ENCODE measurements at places on chromosomes 3 and 15. TPM values are rescaled to one million over a fixed set of nuclear protein-coding genes. Genes with fewer than 3 reads are reported as not detected.

- no peak for DNase-seq
- H3K27ac ChIP-seq: no peak overlapping the region
- H3K27me3 ChIP-seq: no peaks in the 10 kb centered on the region
- no peak overlapping the region for H3K4me3 ChIP-seq
- no peaks in the 10 kb centered on the region for H3K4me1 ChIP-seq
These were observed 66.5 kb downstream of the LEKR1 start for GRCh38 chr3:156892701-156893100.

DNA sequence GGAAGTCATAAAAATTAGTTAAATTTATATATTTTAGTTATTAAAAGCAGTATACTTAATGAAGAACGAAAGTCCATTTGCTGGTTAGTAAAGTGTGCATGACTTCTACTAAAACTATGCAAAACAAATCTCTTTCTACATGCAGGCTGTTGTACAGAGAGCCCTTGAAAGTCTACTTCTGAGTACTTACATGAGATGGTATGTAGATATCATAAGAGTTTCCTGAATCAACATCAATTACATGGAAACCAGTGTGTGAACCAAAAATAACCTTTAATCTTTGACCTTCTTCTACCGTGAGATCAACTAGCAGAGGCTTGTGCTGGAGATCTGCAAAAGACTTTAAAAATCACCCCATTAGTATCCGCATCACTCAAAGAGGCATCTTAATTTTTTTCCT lies 42.1 kb upstream of the SLC2A2 start:
- no peak for DNase-seq
- H3K4me3 ChIP-seq: no peak overlapping the region
- no peak overlapping the region for H3K27ac ChIP-seq
- no peaks in the 10 kb centered on the region for H3K4me1 ChIP-seq

- no peak overlapping the region for H3K4me3 ChIP-seq
- H3K4me1 ChIP-seq: no peaks in the 10 kb centered on the region
- H3K36me3 ChIP-seq: no peaks in the 10 kb centered on the region
- H3K27me3 ChIP-seq: no peaks in the 10 kb centered on the region
- no peak overlapping the region for H3K27ac ChIP-seq
These were observed 36.6 kb upstream of the SH3GL3 start for GRCh38 chr15:83410532-83410931.

DNA sequence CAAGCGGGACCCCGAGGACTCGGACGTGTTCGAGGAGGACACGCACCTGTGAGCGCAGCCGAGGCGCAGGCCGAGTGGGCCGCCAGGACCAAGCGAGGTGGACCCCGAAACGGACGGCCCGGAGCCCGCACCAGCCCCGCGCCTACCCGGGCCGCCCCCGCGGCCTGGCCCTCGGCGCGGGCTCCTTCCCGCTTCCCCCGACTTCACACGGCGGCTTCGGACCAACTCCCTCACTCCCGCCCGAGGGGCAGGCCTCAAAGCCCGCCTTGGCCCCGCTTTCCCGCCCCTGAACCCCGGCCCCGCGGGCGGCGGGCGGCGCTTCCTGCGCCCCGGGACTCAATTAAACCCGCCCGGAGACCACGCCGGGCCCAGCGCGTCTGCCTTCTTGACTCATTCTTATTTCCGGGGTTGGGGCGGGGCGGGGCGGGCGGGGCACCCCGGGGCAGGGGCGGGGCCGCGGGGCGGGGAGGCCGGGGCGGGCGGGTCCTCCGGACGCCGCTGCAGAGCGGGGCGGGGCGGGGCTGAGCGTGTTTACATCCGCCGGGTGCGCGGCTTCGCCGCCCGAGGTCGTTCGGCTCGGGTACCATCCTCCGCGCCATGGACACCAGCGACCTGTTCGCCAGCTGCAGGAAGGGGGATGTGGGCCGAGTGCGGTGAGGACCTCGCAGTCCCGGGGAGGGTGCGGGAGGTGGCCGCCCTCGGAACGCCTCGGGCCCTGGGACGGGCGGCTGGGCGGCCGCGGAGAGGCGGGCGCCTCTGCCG lies at the start of gene ABTB1:
Gene ABTB1, plus strand, starts transcription at position 524 of the 762 bp plus-strand sequence. Its CDS starts 74 bp downstream, at position 598.
- H3K4me3 ChIP-seq: peak within 1 kb of the TSS; percentile 80
- peak within 1 kb of the TSS; percentile 86 for H3K27ac ChIP-seq
- no peaks in the 10 kb centered on the region for H3K27me3 ChIP-seq
- H3K4me1 ChIP-seq: peaks cover 31% of the 10 kb centered on the region

GRCh38 chr3:149895339-149895738 lies 75.4 kb downstream of the PFN2 start:
- DNase-seq: no peak
- no peaks in the 10 kb centered on the region for H3K27me3 ChIP-seq
- H3K27ac ChIP-seq: no peak overlapping the region
- no peak overlapping the region for H3K4me3 ChIP-seq
- H3K36me3 ChIP-seq: peaks cover 4% of the 10 kb centered on the region

GRCh38 chr3:42498791-42499477 lies 3.5 kb upstream of the VIPR1 start:
- peaks cover 25% of the 10 kb centered on the region for H3K4me1 ChIP-seq
- H3K27me3 ChIP-seq: peaks cover 9% of the 10 kb centered on the region
- H3K36me3 ChIP-seq: no peaks in the 10 kb centered on the region
- DNase-seq: no peak
- no peak overlapping the region for H3K27ac ChIP-seq

DNA sequence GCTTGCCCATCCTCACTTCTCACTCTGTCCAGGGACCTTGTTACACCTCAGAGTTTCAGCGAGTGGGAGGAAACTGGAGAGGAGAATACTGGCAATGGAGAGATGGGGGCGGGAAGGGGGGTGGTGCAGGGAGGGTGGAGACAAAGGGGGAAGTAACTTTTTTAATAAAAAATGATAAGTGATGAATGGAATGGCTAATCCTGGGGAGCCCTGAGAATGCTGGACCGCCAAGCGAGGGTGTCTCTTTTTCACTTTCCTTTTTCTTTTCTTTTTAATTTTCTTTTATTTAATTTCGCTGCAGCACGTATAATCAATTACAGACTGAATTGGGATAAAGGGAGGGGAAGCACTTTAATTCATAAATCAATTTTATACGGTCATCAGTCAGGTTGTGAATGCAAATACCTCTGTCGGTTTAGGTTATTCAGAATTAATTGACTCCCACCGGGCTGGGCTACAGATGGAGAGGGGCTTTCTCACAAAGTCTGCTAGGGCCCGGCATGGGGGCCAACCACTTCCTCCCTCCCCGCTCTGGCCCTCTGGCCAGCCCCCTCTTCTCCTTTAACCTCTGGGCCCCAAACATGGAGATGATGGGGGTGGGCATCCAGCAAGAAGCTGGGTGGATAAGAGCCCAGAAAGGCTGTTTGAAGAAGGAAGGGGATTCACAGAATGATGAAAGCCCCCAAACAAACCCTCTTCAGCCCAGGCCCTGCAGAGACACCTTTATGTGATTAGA lies 106.8 kb upstream of the BOC start:
- no peak overlapping the region for H3K4me3 ChIP-seq
- H3K36me3 ChIP-seq: no peaks in the 10 kb centered on the region
- H3K27me3 ChIP-seq: no peaks in the 10 kb centered on the region
- H3K4me1 ChIP-seq: no peaks in the 10 kb centered on the region
- DNase-seq: no peak
- no peak overlapping the region for H3K27ac ChIP-seq

GRCh38 chr3:52370531-52370930 lies 54.4 kb downstream of the DNAH1 start:
- peaks cover 5% of the 10 kb centered on the region for H3K4me1 ChIP-seq
- DNase-seq: no peak
- H3K36me3 ChIP-seq: peaks cover 13% of the 10 kb centered on the region
- H3K4me3 ChIP-seq: no peak overlapping the region
- H3K27ac ChIP-seq: no peak overlapping the region

- H3K27ac ChIP-seq: no peak overlapping the region
- no peak overlapping the region for H3K4me3 ChIP-seq
- no peaks in the 10 kb centered on the region for H3K36me3 ChIP-seq
- no peaks in the 10 kb centered on the region for H3K4me1 ChIP-seq
These were observed 75.0 kb upstream of the TLE3 start for GRCh38 chr15:70172566-70173225.

DNA sequence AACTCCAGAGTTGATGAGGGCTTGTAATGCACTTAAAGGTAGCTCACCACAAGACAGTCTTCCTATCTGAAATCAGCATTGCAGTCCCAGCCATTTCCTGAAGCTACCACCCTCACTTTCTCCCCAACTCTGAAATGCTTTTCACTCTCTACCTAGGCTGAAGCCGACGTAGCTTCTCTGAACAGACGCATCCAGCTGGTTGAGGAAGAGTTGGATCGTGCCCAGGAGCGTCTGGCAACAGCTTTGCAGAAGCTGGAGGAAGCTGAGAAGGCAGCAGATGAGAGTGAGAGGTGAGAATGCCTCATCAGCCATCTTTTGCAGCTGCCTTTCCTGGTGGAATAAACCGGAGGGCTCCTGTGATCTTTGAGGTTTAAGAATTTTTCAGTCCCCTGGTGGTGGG lies 14.3 kb downstream of the TPM1 start:
- no peak overlapping the region for H3K27ac ChIP-seq
- no peak overlapping the region for H3K4me3 ChIP-seq
- peaks cover 29% of the 10 kb centered on the region for H3K36me3 ChIP-seq
- H3K27me3 ChIP-seq: no peaks in the 10 kb centered on the region
- DNase-seq: no peak
- no peaks in the 10 kb centered on the region for H3K4me1 ChIP-seq

DNA sequence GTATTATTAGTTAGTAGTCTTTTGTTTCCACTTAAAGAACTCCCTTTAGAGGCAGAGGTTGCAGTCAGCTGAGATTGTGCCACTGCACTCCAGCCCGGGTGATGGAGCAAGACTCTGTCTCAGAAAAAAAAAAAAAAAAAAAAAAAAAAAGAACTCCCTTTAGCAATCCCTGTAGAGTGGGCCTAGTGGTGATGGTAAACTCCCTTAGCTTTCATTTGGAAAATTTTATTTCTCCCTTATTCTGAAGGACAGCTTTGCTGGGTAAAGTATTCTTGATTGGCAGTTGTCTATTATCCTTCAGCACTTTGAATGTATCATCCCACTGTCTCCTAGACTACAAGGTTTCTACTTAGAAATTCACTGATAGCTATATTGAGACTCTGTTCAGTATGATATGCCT lies 46.0 kb downstream of the RPL39L start:
- no peak overlapping the region for H3K4me3 ChIP-seq
- no peaks in the 10 kb centered on the region for H3K4me1 ChIP-seq
- H3K27me3 ChIP-seq: no peaks in the 10 kb centered on the region
- no peaks in the 10 kb centered on the region for H3K36me3 ChIP-seq
- DNase-seq: no peak

GRCh38 chr15:31858026-31858425 lies 172.3 kb upstream of the CHRNA7 start:
- H3K27me3 ChIP-seq: no peaks in the 10 kb centered on the region
- H3K27ac ChIP-seq: no peak overlapping the region
- DNase-seq: no peak
- H3K4me3 ChIP-seq: no peak overlapping the region
- no peaks in the 10 kb centered on the region for H3K36me3 ChIP-seq

GRCh38 chr3:14353502-14353901 lies 48.9 kb upstream of the SLC6A6 start:
- H3K4me3 ChIP-seq: no peak overlapping the region
- no peaks in the 10 kb centered on the region for H3K36me3 ChIP-seq
- no peaks in the 10 kb centered on the region for H3K4me1 ChIP-seq
- no peak overlapping the region for H3K27ac ChIP-seq
- DNase-seq: no peak
- H3K27me3 ChIP-seq: no peaks in the 10 kb centered on the region

- no peak for DNase-seq
- peak overlapping the region; percentile 36 for H3K27ac ChIP-seq
- H3K4me3 ChIP-seq: no peak overlapping the region
- no peaks in the 10 kb centered on the region for H3K36me3 ChIP-seq
- peaks cover 75% of the 10 kb centered on the region for H3K4me1 ChIP-seq
- no peaks in the 10 kb centered on the region for H3K27me3 ChIP-seq
These were observed 316.9 kb upstream of the ICE2 start for GRCh38 chr15:60795889-60796288.

Gene UQCRC1
- 91.3 TPM for total RNA-seq

Gene SLC28A2
- total RNA-seq: not detected

Gene TUSC7
- not detected for total RNA-seq

Gene SEMA3G
- 0.22 TPM for total RNA-seq

Gene ADAMTS9
- total RNA-seq: not detected

Gene CORO2B
- not detected for total RNA-seq

Gene PARP15
- total RNA-seq: 74.5 TPM

Gene CCR2
- total RNA-seq: 18.4 TPM

Gene SLC2A2
- not detected for total RNA-seq
